ENCODE measurements at places on chromosomes 2 and 18. TPM values are rescaled to one million over a fixed set of nuclear protein-coding genes. Genes with fewer than 3 reads are reported as not detected.
A peak's percentile ranks its signal among the peaks of the same experiment; 100 is the strongest.

GRCh38 chr2:107936433-107937359 lies 49.6 kb upstream of the SLC5A7 start:
- H3K27me3 ChIP-seq, result no peaks in the 10 kb centered on the region
- no peak overlapping the region for H3K27ac ChIP-seq
- no peak overlapping the region for H3K4me3 ChIP-seq
- H3K36me3 ChIP-seq, result no peaks in the 10 kb centered on the region
- peak; percentile 9 for DNase-seq

DNA sequence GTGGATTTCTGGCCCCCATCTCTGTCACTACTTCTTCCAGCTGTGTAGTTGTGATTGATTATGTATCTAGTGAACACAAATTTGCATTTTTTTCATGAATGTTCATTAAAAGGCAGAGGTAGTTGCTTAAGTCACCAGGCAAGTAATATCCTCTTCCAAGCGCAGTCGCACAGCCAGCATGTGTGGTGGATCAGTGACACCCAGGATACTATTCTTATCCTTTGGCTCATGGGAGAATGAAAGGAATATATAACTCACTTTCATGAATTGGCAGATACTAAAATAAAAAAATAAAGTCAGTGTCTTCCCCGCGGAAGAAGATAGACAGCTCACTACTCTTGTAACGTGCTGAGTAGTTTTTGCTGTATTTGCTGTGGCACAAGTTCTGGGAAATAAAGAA lies 387.8 kb downstream of the CDH7 start:
- DNase-seq, result no peak
- H3K27me3 ChIP-seq, result no peaks in the 10 kb centered on the region
- H3K4me3 ChIP-seq, result no peak overlapping the region
- no peaks in the 10 kb centered on the region for H3K4me1 ChIP-seq
- H3K36me3 ChIP-seq, result no peaks in the 10 kb centered on the region

- H3K27me3 ChIP-seq, result no peaks in the 10 kb centered on the region
- no peak for DNase-seq
- peaks cover 9% of the 10 kb centered on the region for H3K4me1 ChIP-seq
- H3K27ac ChIP-seq, result no peak overlapping the region
- no peaks in the 10 kb centered on the region for H3K36me3 ChIP-seq
Observed at GRCh38 chr18:41693008-41693407, 262.0 kb upstream of the PIK3C3 start.

GRCh38 chr2:151543876-151544275 lies 134.2 kb downstream of the RIF1 start:
- DNase-seq, result no peak
- H3K4me3 ChIP-seq, result no peak overlapping the region
- H3K36me3 ChIP-seq, result peaks cover 9% of the 10 kb centered on the region
- H3K27ac ChIP-seq, result no peak overlapping the region

GRCh38 chr2:149562324-149562723 lies 25.3 kb downstream of the MMADHC start:
- H3K4me1 ChIP-seq, result no peaks in the 10 kb centered on the region
- H3K4me3 ChIP-seq, result no peak overlapping the region
- peaks cover 9% of the 10 kb centered on the region for H3K36me3 ChIP-seq

- H3K4me1 ChIP-seq, result no peaks in the 10 kb centered on the region
- no peak overlapping the region for H3K27ac ChIP-seq
- H3K36me3 ChIP-seq, result no peaks in the 10 kb centered on the region
- no peak for DNase-seq
Observed at GRCh38 chr2:13495051-13495450, 778.3 kb downstream of the TRIB2 start.

- no peak overlapping the region for H3K4me3 ChIP-seq
- no peaks in the 10 kb centered on the region for H3K27me3 ChIP-seq
- peaks cover 66% of the 10 kb centered on the region for H3K4me1 ChIP-seq
- peak; percentile 63 for DNase-seq
- H3K27ac ChIP-seq, result peak overlapping the region; percentile 65
Observed at GRCh38 chr18:48842259-48843061, 108.3 kb downstream of the SMAD7 start.

DNA sequence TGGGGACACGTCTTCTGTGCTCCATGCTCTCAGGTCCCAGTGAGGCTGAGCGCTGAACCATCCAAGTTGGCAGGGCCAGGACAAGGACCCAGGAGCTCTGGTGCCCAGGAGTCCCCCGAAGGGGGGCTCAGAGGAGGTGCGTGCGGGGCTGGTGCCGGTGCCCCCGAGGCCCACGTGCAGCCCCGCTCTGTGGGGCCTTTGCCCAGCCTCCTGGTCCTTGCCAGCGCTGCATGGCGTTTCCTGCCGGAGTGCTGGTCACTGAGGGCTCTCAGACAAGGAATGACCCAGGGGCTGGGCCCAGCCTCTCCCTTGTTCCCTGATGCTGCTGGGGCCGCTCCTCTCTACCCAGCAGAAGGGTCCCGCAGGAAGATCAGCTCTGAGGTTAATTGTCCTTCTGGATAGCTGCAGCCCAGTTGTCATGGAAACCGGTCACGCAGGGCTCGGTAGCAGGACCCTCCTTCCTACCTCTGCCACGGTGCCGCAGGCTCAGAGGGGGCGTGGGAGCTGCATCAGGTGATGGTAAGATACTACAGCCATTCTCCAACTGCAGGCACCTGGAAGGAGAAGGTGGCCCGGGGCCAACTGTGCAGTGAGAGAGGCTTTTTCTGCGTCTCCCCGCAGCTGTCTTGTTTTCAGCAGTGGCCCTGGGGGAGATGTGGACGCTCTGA lies 64.5 kb downstream of the RRM2 start:
- H3K27me3 ChIP-seq, result no peaks in the 10 kb centered on the region
- peaks cover 10% of the 10 kb centered on the region for H3K36me3 ChIP-seq
- no peaks in the 10 kb centered on the region for H3K4me1 ChIP-seq
- H3K4me3 ChIP-seq, result no peak overlapping the region
- no peak for DNase-seq

GRCh38 chr18:59145055-59145454 lies 5.4 kb downstream of the SEC11C start:
- H3K27me3 ChIP-seq, result no peaks in the 10 kb centered on the region
- DNase-seq, result no peak
- peaks cover 75% of the 10 kb centered on the region for H3K4me1 ChIP-seq
- no peak overlapping the region for H3K4me3 ChIP-seq
- H3K27ac ChIP-seq, result no peak overlapping the region

DNA sequence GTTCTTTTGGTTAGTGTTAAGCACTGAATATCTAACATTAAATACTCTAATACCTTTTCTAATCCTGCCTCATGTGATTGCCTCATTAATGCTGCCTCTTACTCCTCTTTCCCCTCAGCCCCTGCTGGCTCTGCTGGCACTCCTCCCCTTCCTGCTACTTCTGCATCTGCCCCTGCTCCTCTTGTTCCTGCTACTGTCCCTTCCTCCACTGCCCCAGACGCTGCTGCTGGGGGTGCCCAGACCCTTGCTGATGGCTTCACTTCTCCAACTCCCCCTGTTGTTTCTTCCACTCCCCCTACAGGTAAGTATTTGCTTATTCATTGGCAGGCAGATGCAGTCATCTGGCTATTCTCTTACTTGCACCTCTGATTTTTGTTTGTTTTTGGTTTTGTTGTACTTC lies 68.5 kb downstream of the ABI2 start:
- H3K36me3 ChIP-seq, result peaks cover 24% of the 10 kb centered on the region
- no peaks in the 10 kb centered on the region for H3K4me1 ChIP-seq
- H3K27me3 ChIP-seq, result no peaks in the 10 kb centered on the region
- no peak overlapping the region for H3K4me3 ChIP-seq
- H3K27ac ChIP-seq, result no peak overlapping the region
- DNase-seq, result no peak

DNA sequence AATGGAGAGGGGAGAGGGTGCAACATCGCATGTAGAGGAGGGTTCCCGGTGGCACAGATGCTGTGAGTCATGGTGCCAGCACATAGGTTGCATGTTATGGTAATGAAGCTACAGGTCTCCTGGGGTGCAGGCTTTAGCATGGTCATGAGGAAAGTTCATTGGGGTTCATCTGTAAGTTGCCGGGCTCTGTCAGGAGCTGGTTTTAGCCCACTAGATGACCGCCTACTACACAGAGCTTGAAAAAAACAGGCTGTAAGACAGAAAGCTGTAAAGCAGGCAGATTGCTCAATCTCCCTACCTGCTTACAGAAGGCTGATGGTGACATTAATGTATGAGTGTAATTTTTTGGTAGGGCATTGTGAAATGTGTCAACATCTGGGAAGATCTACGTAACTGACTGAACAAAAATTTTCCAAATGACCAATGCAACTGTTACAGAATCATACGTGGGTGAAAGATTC lies 23.9 kb downstream of the DYSF start:
- H3K36me3 ChIP-seq, result no peaks in the 10 kb centered on the region
- H3K27ac ChIP-seq, result no peak overlapping the region
- no peak overlapping the region for H3K4me3 ChIP-seq
- no peaks in the 10 kb centered on the region for H3K27me3 ChIP-seq
- no peak for DNase-seq

DNA sequence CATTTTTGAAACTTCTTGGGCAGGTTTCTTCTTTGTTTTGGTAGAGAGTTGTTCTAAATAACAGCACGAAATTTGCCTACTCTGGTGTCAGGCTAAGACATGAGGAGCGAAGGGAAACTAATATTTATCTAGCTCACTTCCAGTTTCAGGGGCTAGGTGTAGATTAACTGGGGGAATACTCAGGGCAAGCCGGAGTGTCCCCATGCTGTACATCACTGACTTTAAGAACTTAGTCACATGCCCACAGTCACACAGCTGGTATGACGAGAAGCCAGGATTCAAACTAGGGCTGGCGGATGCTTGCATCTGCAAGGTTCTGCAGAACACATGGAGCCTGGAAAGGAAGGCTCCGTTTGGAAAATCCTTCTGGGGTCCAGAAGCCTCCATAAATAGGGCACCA lies 133.3 kb downstream of the ALPK2 start:
- H3K36me3 ChIP-seq, result no peaks in the 10 kb centered on the region
- H3K27ac ChIP-seq, result no peak overlapping the region
- peaks cover 28% of the 10 kb centered on the region for H3K27me3 ChIP-seq
- DNase-seq, result no peak
- peaks cover 6% of the 10 kb centered on the region for H3K4me1 ChIP-seq

REG3G gene
- total RNA-seq, result not detected

ACSL3 gene
- 48.7 TPM for total RNA-seq

SPP2 gene
- total RNA-seq, result not detected

ATP6V1B1 gene
- not detected for total RNA-seq
